ENCODE measurements at places on chromosomes 7 and 10. TPM values are rescaled to one million over a fixed set of nuclear protein-coding genes. Genes with fewer than 3 reads are reported as not detected.

The FRMPD2 gene
- 0.24 TPM for total RNA-seq

The GARIN1A gene
- 1.5 TPM for total RNA-seq

The ASIC3 gene
- 10.2 TPM for total RNA-seq

The CUX1 gene
- 42.5 TPM for total RNA-seq

The NDUFA5 gene
- 54.8 TPM for total RNA-seq

The STAG3 gene
- total RNA-seq: 9.7 TPM

The SPDYE5 gene
- 0.47 TPM for total RNA-seq

The ERLIN1 gene
- total RNA-seq: 8.3 TPM

The SH2B2 gene
- total RNA-seq: 10.9 TPM

The PLCE1 gene
- total RNA-seq: not detected

The C7orf33 gene
- total RNA-seq: not detected

The POU6F2 gene
- total RNA-seq: not detected

The TAS2R40 gene
- total RNA-seq: not detected

The CTTNBP2 gene
- total RNA-seq: not detected

The MYL10 gene
- not detected for total RNA-seq

The NEUROG3 gene
- total RNA-seq: not detected

The TMEM213 gene
- total RNA-seq: not detected

The TLL2 gene
- total RNA-seq: not detected

The DLX5 gene
- total RNA-seq: not detected

The SEM1 gene
- 28.3 TPM for total RNA-seq

The FAM180A gene
- not detected for total RNA-seq

The SAMD9L gene
- total RNA-seq: 154 TPM

The CCL24 gene
- not detected for total RNA-seq

The ZNF3 gene
- 29.1 TPM for total RNA-seq

The HACD1 gene
- 0.24 TPM for total RNA-seq

The PRKRIP1 gene
- 39.6 TPM for total RNA-seq

The LIPN gene
- not detected for total RNA-seq

The WNT8B gene
- not detected for total RNA-seq

The ANLN gene
- total RNA-seq: 4.5 TPM

The TMEM254 gene
- 7.3 TPM for total RNA-seq

The LDB3 gene
- not detected for total RNA-seq

The CHRM2 gene
- not detected for total RNA-seq

The MXI1 gene
- total RNA-seq: 31.4 TPM

The TUBAL3 gene
- total RNA-seq: not detected
